ENCODE measurements at places on chromosomes 12 and 14. TPM values are rescaled to one million over a fixed set of nuclear protein-coding genes. Genes with fewer than 3 reads are reported as not detected.

The DPPA3 gene
- not detected for total RNA-seq

The OVCH1 gene
- 0.90 TPM for total RNA-seq

DNA sequence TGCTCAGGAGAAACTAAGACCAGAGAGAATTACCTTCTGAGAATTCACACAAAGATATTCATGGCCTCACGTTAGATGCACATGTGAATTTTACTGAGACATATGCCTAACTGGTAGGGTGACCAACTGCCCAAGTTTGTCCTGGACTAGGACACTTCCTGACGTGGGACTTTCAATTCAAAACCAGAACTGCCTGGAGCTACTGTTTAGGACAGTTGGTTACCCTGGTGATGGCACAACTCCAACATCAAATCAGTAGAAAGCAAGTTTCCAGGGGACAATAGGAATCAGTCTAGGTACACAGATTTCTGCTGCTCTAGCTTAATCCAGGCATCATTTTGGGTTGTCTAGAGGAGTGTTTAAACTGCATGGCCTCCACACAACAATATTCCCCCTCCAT lies 178.7 kb downstream of the GXYLT1 start:
- no peak for DNase-seq

DNA sequence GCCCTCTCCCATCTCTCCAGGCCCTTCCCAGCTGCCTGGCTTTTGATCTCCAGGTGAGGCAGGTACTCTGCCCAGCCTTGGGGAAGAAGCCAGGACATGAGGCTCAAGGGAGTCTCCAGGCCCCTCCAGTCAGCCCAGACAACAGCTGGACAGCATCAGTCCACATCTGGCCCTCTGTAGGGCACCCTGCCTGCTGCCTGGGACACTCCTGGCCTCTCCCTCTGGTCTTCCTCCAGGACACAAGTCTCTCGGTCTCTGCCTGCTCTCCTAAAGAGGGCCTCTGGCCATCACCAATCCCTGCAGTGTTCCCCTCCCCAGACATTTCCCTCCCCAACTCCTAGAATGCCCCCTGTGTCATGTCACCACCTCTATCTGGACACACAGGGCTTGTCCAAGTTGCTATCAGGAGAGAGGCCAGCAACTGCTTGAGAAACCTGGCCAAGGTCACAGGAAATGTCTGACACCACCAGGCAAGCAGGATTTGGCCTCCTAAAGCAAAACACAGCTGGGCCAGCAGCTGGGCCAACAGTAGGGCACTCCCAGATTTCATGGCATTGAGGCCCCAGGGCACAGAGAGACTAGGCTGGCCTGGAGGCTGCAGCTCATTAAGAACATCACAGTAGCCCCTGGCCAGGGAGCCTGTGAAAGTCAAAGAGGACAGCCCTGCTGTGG lies 29.0 kb downstream of the LTBP2 start:
- DNase-seq: no peak

DNA sequence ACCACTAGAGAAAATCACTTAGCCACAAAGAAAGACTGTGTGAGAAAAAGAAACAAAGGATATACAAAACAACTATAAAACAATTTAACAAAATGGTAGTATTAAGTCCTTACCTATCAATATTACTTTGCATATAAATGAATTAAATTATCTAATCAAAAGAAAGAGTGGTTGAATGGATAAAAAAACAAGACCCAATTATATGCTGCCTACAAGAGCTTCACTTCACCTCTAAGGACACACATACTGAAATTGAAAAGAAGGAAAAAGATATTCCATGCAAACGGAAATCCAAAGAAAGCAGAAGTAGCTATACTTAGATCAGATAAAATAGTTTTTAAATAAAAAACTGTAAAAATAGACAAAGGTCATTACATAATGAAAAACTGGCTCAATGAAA lies 134.9 kb upstream of the CCDC196 start:
- no peak for DNase-seq
